ENCODE measurements at places on chromosomes 6 and 20.

DNA sequence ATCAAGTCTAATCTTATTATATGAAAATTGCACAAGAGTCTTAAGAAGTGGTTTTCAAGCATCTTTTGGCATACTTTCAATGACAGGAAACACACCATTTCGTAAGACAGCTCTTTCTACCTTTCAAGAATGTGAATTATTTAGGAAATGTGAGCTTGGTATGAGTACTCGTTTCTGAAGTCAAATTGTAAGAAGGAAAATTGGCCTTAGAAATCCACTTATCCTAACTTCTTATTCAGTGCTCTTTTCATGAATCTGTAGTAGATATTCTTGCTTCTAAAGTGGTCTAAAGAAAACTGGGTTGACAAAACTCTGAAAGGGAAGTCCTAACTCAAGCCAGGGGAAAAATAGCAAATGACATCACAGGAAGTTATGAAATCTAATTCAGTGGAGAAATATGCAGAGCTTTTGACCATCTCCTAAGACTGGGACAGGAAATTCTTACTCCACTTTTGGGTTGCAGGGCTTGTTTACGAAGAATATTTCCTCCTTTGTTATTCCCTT lies 38.5 kb upstream of the OGFRL1 start:
- DNase-seq: no peak

GRCh38 chr6:7859591-7859990 lies 51.0 kb downstream of the TXNDC5 start:
- no peak for DNase-seq

DNA sequence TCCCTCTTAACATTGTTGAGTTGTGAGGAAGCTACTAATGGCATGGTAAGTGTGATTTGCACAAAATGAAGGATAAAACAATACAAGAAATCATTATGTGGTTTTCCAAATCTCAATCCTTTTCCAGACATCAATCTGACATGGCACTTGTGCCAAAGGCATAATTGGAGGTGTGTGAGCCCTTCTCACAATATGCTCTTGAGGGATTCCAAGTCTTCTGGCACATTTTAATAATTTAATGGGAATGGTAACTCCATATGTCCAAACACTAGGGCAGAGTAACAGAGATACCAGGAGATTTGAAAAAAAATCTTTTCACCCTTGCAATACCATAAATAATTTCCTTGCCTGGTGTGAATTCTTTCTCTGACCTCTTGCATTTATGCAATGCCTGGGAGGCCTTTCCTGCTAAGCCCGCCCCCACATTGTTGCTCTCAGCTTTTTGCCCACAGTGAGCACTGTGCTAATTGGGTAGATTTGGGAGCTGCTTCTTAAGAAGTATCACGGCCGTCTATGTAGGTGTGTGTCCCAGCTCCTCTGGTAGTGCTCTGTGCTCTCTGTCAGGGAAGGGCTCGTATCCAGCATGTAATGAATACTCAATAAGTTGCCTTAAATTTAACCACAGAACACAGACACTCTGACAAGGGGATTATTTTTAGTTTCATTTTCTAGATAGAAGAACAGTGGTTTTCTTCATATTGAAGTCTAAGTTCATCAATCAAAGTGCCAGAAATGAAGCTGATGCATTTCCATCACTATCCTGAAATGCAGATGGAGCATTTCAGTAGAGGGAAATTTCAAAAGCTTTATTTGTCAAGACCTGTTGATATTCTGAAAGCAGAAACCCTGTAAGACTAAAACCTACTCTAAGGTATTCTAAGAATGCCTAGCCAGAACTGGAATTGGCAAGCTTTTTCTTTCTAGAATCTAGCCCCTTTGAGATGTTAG lies 54.4 kb upstream of the CEP85L start:
- no peak for DNase-seq

- DNase-seq: no peak
These were observed 30.1 kb downstream of the RIMS4 start for GRCh38 chr20:44780226-44780625.

- DNase-seq: no peak
These were observed 2.4 kb upstream of the DBNDD2 start for GRCh38 chr20:45405571-45406259.

- no peak for DNase-seq
These were observed 10.7 kb downstream of the CLDN20 start for GRCh38 chr6:155274533-155274932.

DNA sequence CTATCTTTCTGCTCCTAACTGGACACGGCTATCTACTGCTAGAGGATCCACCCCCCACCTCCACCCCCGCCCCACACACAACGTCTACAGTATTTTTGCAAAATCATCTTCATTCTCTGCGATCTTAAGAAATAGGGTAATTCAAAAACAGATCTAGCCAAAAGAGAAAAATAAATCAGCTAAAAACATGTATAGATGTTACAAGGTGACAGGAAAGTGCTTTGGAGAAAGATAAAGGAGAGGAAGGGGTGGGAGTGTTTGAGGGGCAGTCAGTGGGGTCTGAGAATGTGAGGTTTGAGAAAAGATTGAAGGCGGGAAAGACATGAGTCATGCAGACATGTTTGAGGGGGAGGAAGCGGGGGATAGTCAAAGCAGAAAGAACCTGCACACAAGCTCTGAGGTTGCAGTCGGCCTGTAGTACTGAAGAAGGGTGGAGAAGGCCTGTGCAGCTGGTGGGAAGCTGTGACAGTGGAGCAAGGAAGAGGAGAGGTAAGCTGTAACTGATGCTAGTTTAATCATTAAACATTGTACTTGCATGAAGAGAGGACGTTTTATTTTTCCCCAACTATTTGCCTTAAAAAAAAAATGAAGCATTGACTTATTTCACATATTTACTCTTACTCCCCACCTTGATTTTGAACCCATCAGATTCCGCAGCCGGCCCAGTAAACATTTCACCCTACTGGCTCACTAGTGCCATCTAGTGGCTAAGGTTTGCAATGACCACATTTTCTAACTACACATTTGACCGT lies 332.6 kb downstream of the ADGRB3 start:
- no peak for DNase-seq

GRCh38 chr6:1347161-1347560 lies 35.3 kb downstream of the FOXQ1 start:
- DNase-seq: no peak

DNA sequence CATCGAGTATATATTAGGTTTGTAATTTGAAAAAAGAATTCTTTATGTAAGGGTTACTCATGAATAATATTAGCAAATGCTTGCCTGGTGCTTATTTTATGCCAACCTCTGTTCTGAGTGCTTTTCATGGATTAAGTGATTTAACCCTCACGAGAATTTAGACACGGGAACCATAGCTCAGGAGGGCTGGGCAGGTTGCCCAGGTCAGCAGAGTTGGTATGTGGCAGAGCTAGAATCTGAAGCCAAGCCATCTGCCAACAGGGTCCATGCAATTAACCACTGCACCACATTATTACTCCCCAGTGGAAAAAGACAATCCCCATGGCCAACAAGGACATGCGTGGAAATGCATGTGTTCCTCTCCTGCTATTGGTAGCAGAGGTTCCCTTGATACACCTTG lies 345.6 kb downstream of the CDC5L start:
- DNase-seq: no peak

- DNase-seq: no peak
These were observed 64.5 kb downstream of the KCNB1 start for GRCh38 chr20:49417843-49418555.

GRCh38 chr20:52959125-52959524 lies 13.0 kb upstream of the TSHZ2 start:
- peak; percentile 5 for DNase-seq

DNA sequence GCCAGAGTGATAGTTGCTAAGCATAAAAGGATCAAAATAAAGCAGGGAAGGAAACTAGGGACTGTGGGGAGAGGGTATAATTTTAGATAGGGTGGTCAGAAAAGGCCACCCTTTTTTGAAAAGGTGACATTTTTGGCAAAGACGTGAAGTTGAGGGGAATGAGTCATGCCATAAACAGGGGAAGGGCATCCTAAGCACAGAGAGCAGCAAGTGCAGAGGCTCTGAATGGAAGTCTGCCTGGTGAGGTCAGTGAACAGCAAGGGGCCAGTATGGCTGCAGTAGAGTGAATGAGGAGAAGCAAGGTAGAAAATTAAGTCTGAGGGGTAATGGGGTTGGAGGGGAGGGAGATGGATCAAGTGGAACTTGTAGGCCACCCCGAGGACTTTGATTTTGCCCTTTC lies 2.4 kb downstream of the KLC4 start:
- DNase-seq: no peak

DNA sequence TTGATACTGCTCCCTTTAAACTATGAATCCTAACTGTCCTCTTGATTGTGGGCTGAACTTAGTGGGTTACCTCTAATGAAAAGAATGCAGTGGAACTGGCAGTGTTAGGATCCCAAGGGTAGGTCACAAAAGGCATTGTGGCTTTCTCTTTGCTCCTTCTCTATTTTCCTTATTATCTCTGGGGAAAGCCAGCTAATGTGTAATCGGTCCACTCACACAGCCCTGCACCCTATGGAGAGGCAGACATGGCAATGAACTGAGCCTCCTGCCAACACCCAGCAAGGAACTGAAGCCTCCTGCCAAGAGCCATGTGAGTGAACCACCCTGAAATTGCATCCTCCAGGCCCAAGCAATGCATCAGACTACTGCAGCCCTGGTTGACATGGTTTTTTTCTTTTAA lies 24.6 kb upstream of the ZNF133 start:
- no peak for DNase-seq

DNA sequence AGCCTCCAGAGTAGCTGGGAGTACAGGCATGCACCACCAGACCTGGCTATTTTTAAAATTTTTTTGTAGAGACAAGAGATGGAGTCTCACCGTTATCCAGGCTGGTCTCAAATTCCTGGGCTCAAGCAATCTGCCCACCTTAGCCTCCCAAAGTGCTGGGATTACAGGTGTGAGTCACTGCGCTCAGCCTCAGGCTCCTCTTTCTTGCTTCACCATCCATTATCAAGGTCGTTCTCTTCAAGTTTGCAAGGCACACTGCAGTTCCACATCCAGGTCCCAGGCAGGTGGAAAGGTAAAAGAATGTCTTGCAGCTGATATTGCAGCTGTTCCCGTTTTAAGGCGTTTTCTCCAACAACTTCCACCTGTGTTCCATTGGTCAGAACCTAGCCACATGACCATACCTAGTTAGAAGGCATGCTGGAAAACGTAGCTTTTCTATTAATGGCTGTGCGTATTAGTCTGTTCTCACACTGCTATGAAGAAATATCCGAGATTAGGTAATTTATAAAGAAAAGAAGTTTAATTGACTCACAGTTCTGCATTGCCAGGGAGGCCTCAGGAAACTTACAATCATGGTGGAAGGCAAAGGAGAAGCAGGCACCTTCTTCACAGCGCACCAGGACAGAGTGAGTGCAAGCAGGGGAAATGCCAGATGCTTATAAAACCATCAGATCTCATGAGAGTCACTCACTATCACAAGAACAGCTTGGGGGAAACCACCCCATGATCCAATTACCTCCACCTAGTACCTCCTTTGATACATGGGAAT lies 51.7 kb downstream of the PCNA start:
- DNase-seq: no peak

GRCh38 chr6:140956571-140957369 lies 1176.0 kb upstream of the GJE1 start:
- DNase-seq: no peak

GRCh38 chr6:21732731-21733130 lies 139.2 kb downstream of the SOX4 start:
- no peak for DNase-seq

- no peak for DNase-seq
These were observed 147.2 kb downstream of the SYCP2 start for GRCh38 chr20:59785986-59786795.

GRCh38 chr6:27742833-27743573 lies 169.2 kb downstream of the OR2B2 start:
- DNase-seq: no peak

- DNase-seq: no peak
These were observed 150.9 kb upstream of the MLIP start for GRCh38 chr6:53960311-53960710.

DNA sequence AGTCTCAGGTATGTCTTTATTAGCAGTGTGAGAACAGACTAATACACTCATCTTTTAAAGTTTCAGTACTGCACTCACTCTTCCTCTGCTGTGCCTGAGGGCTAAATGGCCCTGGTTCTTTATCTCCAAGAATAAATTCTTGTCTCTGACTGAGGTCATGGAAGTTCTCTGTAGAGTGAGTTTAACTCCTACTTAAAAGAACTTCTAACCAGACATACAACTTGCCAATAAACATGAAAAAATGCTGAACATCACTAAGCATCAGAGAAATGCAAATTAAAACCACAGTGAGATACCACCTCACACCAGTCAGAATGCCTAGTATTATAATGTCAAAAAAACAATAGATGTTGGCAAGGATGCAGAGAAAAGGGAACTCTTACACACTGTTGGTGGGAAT lies 73.6 kb downstream of the ADAT2 start:
- no peak for DNase-seq

DNA sequence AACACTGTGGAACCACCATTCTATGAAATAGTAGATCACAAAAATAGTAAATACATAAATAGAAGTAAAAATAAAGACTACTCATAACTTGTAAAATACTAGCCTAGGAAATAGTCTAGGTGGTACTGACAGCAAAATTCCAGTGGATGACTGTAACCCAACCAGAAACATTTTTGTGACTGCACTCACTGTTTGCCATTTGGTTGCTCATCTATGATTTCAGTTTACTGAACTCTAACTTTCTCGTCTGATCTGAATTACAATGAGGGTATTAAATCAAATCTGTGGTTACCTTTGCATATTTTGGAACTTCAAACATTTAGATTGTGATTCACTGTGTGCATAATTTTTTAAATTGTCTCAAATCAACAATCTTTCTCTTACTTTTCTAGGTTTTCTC lies 151.1 kb downstream of the KHDC1L start:
- DNase-seq: no peak

DNA sequence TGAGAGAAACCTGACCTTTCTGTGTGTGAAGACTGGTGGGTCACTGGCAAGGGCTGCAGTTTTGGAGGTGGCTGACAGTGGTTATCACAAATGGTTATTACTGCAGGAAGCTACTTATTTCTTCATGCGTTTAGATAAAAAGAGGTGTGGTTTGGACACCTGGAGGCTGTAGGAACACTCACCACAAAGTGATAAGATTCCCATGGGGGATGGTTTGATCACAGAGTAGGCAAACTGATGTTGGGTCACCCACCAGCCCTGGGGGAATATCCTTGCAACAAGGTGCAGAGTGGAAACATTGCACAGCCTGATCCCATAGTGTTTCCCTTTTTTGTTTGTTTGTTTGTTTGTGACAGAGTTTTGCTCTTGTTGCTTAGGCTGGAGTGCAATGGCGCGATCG lies 33.9 kb upstream of the RNGTT start:
- DNase-seq: no peak

GRCh38 chr6:45965792-45966191 lies 49.9 kb downstream of the CLIC5 start:
- DNase-seq: no peak

DNA sequence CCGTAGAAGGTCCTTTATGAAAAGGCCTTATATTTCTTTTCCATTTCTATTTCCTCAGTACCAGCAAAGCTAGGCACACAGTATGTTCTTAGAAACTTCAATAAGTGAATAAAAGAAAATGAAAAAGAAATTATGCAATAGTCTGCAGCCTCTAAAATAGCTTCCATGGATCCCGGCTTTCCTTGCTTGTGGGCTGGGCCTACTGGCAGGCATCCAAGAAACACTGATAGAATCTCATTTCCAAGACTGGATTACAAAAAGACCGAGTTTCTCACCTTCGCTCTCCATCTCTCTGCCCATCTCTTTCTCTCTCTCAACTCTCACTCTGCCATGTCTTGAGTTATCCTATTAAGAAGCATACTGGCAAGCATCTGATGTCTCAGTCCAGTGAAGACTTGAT lies 187.5 kb upstream of the FKBP1C start:
- DNase-seq: no peak

GRCh38 chr6:37029249-37029971 lies 24.0 kb downstream of the FGD2 start:
- peak; percentile 52 for DNase-seq

- no peak for DNase-seq
These were observed 1.5 kb upstream of the PPDPF start for GRCh38 chr20:63518946-63519667.

Measured in anterior cingulate cortex (tissue), 58 donors.